ENCODE measurements at places on chromosomes 11 and 22.

DNA sequence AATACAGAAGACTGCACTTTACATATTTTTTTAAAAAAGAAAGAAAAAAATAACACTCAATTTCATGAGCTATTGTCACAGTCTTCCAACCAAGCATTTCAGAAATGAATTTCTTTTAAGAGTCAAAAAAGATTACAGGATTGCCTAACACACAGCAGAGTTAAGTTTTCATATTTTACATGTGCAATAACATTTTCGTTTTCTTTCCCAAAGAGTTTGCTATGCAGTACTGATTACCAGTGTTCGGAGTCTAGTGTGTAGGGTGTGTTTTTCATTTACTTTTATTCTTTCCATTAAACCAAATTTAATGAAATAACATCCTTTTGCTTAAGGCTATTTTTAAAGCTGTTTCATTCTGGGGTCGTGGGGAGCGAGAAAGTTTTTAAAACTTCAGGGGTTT is 53.2 kb downstream of the MN1 start:
- no peak for DNase-seq

- no peak for DNase-seq
These were observed 150.0 kb downstream of the ADAMTS15 start for GRCh38 chr11:130598433-130598832.

GRCh38 chr22:43827003-43827735 is 15.1 kb upstream of the EFCAB6 start:
- no peak for DNase-seq

DNA sequence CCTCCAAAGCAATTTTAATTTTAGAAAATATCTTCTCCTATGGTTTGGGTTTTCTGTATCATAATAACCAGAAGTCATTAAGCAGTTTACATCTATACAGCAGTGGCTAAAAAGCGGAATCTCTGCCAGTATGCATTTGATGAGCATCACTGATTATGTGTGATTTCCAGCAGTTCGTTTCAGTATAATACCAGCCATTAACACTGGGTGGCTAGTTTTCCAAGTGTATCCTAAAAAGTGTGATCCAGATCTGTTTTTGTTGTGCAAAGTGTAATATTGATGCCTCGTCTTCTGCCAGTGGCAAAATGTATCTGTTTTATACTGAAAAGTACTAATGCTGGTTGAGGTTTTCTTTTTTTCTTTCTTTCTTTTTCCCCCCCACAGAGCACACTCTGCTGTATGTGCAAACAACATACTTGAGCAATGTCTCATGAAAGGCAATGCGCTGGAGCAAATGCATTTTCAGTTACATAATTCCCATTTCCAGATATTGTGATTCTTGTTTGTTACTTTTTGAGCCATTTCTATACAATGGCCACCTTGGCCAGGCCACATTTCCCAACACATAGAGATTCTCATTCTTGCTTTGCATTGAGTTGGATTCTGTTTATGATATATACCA is 64.2 kb downstream of the SLC36A4 start:
- DNase-seq, result no peak

DNA sequence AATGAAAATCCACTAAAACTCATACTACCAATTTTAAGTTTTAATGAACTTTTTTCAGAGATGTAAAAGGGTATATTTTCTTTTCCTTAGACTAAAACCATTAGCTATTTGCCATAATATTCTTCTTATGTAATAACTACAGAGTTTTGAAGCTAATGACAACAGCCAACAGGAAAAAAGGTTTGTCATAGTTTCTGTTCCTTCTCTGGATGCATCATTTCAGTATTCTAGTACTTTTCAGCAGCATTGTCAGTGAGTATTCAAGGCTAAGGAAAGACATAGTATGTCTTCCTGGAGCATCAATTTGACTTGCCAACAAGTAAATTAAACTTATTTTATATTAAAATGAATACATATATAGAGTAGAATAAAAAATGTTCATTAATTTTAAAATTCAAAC is 166.0 kb downstream of the METTL15 start:
- no peak for DNase-seq

- no peak for DNase-seq
These were observed 30.7 kb downstream of the SCUBE2 start for GRCh38 chr11:9060700-9061111.

GRCh38 chr11:124896071-124896750 is 1.5 kb downstream of the ROBO4 start:
- DNase-seq, result no peak

GRCh38 chr11:72787216-72788104 is 6.4 kb downstream of the STARD10 start:
- no peak for DNase-seq

- DNase-seq, result no peak
These were observed 136.2 kb downstream of the CD44 start for GRCh38 chr11:35274909-35275785.

- peak; percentile 4 for DNase-seq
These were observed 109.4 kb upstream of the OR4B1 start for GRCh38 chr11:48107188-48107704.

DNA sequence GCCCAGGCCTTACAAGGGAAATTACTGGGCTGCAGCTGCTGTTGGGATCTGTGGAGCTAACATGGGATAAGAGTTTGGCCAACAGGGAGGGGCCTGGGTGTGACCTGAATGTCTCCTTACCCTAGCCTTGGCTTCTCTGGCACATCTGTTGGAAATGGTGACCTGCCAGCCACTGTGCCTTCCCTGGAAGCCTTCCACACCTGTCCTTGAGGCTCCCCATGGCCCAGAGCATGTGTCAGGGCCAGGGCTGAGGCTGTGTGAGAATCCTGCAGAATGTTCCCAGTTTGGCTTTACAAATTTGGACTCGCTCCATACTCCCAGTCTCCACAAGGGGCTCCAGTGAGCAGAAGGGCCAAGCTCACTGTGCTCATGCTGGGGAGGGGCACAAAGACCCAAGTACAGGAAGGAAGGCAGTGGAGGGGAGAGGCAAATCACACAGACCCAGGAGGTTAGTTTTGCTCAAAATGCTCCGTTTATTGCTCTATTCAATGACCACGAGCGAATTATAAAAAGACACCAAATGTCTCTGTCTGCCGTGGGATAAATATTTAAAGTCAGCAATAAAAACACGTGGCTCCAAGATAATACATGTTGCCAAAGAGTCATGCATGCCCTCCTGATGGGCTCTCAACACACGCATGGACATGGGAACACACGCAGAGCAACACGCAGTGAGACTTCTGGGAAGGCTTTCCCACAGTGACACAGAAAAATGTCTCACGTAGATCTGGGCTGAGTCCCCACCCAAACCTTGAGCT is 1.7 kb upstream of the IGSF22 start:
- DNase-seq, result peak; percentile 12

GRCh38 chr11:44687388-44687787 is 39.4 kb upstream of the TSPAN18 start:
- DNase-seq, result no peak

All from effector memory CD4-positive, alpha-beta T cell (primary cell).